ENCODE measurements at places on chromosomes 1 and 21.

DNA sequence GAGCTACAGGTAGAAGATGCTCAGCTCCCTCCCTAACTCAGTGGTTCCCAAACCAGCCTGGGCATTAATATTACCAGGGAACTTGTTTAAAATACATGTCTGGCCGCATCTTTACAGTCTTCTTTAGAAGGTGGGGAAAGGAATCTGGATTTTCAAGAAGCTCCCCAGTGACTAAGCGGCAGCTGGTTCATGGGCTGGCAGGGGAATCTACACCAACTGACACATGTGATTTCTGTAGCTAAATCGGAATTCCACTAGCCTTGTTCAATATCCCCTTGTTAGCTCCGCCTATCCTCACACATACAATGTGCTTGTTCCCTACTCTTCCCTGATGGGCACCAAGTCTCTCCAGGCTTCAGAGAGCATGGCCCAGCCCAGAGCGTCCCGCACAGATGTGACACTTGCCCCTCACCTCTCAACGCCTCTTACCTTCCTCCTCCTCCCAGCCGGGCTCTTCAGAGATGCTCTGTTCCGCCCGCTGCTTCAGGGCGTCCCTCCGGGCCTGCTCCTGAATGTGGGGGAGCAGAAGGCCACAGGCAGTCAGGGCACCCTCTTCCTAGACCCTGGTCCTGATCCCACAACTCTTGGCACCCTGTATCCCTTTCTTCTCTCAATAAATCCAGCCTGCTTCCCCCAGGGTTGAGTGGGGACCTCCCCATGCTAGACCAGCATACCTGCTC, 15.3 kb downstream of the TSSK3 start:
- no peak for DNase-seq

DNA sequence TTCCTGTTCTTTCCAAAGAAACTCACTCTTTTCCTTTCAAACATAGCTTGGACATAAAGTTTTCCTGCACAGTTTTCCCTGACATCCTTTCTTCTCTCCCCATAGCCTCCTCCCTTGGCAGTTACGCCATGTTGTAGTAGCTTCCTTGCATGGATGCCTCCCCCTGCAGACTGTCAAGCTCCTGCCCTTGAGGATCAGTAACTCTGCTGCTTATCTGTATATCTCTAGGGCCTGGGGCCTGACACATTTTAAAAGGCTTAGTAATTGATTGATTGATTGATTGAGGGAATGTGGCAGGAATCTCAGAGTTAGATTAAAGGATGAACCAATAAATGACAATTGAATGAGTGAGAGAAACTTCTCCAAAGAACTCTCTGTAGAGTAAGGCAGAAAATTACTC, 143.7 kb downstream of the NEK7 start:
- DNase-seq = no peak

GRCh38 chr1:217025381-217025780, 302.2 kb upstream of the ESRRG start:
- DNase-seq = no peak

DNA sequence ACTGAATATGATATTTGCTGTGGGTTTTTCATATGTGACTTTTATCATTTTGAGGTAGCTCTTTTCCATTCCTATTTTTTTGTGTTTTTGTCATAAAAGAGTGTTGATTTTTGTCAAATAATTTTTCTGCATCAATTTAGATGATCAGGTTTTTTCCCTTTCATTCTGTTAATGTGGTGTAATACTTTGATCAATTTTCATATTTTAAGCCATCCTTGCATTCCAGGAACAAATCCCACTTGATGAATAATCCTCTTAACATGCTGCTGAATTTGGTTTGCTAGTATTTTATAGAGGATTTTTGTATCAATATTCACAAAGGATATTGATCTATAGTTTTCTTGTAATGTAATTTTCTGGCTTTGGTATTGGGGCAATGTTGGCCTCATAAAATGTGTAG, 25.5 kb upstream of the C1orf53 start:
- DNase-seq = no peak

All from KBM-7 (cell line).